ENCODE measurements at places on chromosomes 11 and 22.

DNA sequence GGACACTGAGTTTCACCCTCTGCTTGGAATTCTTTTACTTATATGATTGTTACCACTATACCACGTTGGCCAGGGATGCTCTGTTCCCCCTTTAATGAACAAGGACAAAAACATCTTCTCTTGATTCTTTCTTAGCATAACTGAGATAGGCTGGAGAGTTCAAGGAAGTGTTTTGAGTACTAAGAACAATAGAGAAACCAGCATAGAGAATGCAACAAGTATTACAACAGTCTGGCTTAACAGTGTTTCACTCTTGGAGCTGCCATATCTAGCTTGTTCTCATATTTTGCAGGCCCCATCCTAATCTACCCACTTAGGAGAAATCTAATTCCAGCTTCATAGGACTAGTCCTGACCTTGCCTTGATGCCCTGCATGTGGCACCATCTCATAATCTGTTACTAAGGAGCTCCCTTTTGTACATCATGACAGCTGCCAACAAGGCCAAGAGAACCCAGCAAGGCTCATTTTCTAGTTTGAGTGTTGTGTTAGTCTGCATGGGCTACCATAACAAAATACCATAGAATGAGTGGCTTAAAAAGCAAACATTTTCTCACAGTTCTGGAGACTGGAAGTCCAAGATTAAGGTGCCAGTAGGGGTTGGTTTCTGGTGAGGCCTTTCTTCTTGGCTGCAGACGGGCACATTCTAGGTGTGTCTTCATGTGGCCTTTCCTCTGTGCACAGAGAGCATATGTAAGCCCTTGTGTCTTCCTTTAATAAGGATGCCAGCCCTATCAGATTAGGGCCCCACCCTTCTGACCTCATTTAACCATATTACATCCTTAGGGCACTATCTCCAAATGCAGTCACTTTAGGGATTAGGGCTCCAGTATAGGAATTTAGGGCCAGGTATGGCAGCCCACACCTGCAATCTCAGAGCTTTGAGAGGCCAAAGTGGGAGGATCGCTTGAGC, 37.8 kb downstream of the PACS1 start:
- H3K4me3 ChIP-seq: no peak overlapping the region
- H3K4me1 ChIP-seq: peaks cover 12% of the 10 kb centered on the region
- H3K36me3 ChIP-seq: no peaks in the 10 kb centered on the region
- H3K27ac ChIP-seq: no peak overlapping the region
- no peaks in the 10 kb centered on the region for H3K27me3 ChIP-seq

DNA sequence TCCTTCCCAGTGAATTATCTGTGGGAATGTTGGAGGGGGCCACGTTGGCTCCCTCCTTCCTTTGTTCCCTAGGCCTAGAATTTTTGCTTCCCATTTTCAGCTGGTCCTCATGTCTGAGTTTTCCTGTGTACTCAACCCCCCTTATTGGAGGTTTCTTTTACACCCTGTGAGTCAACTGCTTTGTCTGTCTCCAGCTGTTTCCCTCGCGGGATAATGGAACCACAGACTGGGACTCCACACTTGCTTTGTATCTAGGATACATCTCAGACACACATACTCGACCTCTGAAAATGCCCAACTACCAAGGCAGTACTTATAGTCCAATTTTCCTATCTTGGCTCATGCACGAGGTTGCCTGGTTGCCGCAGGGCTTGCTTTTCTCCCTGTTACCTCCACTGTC, 352.7 kb upstream of the MPPED2 start:
- no peak overlapping the region for H3K27ac ChIP-seq
- H3K27me3 ChIP-seq: no peaks in the 10 kb centered on the region

GRCh38 chr11:106961048-106961447, 57.2 kb downstream of the GUCY1A2 start:
- peak; percentile 42 for DNase-seq
- H3K4me3 ChIP-seq: no peak overlapping the region
- H3K27ac ChIP-seq: no peak overlapping the region
- no peaks in the 10 kb centered on the region for H3K27me3 ChIP-seq

- peaks cover 6% of the 10 kb centered on the region for H3K4me1 ChIP-seq
- no peak overlapping the region for H3K27ac ChIP-seq
- no peaks in the 10 kb centered on the region for H3K36me3 ChIP-seq
- no peaks in the 10 kb centered on the region for H3K27me3 ChIP-seq
These were observed 4.6 kb downstream of the NUMA1 start for GRCh38 chr11:72075756-72076155.

- H3K4me1 ChIP-seq: peaks cover 1% of the 10 kb centered on the region
- H3K27me3 ChIP-seq: no peaks in the 10 kb centered on the region
- no peaks in the 10 kb centered on the region for H3K36me3 ChIP-seq
- H3K4me3 ChIP-seq: no peak overlapping the region
- H3K27ac ChIP-seq: peak overlapping the region; percentile 30
These were observed 35.8 kb downstream of the MAML2 start for GRCh38 chr11:96306933-96307775.

GRCh38 chr11:102157219-102157618, 47.0 kb downstream of the YAP1 start:
- H3K27me3 ChIP-seq: no peaks in the 10 kb centered on the region
- H3K36me3 ChIP-seq: no peaks in the 10 kb centered on the region
- no peak overlapping the region for H3K4me3 ChIP-seq
- no peaks in the 10 kb centered on the region for H3K4me1 ChIP-seq
- no peak for DNase-seq

DNA sequence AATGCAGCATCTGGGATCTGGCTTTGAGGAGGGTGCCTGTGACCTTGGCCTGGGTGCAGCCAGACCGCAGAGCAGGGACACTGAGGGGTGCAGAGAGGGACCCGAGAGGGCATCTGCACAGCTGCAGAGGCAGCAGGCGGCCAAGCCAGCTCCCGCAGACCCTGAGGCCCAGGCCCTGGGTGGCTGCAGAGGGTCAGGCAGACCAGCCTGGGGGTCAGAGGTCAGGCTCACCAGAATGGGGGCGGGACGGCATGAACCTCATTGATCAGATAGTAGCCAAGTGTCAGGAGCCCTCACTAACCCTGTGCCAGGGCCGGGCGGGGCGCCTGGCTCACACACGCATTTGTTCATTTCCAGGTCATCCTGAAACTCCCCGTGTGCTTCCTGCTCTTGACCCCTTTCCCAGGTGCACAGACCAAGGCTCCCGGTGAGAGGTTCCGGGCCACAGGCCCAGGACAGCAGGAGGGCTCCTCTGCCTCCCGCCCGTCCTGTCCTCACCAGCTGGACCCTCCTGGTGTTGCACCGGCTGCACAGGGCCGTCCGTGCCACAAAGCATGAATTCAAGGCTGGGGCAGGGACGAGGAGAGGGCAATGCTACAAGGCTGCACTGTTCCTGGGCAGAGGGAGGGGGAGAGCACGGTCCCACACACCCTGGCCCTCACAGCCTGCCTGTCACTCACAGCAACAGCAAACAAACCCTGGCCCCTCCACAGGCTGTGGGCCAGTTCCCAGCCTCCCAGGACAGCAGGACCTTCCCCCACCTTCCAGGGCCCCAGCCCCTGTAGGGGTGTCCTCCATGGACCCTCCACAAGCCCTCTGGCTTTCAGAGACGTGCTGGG, 3.3 kb downstream of the RTN4R start:
- H3K36me3 ChIP-seq: no peaks in the 10 kb centered on the region
- no peak overlapping the region for H3K27ac ChIP-seq
- DNase-seq: no peak
- no peaks in the 10 kb centered on the region for H3K27me3 ChIP-seq
- no peak overlapping the region for H3K4me3 ChIP-seq
- H3K4me1 ChIP-seq: no peaks in the 10 kb centered on the region

DNA sequence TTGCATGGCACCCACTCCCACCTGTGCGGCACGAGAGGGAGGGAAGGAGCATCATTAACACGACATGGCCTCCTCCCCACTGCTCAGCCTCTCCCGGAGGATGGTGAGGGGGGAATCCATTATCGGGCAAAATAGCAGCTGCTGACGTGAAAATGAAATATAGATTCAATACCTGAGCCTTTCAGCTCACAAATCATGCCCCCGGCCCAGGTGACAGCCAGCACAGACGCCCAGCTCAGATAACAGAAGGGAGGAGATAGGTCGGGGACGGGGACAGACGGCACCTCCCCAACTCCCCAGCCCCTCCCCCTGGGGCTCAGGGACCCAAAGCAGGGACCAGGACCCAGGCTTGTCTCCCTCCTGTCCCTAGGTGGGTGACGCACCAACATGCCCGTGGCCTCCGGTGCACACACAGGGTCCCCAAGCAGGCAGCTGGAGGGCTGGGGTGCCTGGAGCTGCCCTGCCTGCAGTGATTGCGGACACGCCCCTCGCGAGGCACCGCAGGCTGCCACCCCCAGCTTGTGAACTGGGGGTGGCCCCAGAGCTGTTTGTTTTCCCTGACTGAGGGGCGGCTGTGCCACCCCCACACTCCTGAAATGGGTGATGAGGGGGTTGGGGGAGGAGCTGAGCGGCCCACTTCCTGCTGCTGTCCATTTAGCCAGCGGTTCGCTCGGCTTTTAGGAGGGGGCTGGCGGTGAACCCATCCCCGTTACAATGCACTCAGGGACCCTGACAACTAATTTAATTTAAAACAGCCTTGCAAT, 31.7 kb downstream of the FLRT1 start:
- H3K4me3 ChIP-seq: no peak overlapping the region
- no peaks in the 10 kb centered on the region for H3K36me3 ChIP-seq
- peaks cover 3% of the 10 kb centered on the region for H3K4me1 ChIP-seq
- no peak overlapping the region for H3K27ac ChIP-seq
- DNase-seq: no peak

DNA sequence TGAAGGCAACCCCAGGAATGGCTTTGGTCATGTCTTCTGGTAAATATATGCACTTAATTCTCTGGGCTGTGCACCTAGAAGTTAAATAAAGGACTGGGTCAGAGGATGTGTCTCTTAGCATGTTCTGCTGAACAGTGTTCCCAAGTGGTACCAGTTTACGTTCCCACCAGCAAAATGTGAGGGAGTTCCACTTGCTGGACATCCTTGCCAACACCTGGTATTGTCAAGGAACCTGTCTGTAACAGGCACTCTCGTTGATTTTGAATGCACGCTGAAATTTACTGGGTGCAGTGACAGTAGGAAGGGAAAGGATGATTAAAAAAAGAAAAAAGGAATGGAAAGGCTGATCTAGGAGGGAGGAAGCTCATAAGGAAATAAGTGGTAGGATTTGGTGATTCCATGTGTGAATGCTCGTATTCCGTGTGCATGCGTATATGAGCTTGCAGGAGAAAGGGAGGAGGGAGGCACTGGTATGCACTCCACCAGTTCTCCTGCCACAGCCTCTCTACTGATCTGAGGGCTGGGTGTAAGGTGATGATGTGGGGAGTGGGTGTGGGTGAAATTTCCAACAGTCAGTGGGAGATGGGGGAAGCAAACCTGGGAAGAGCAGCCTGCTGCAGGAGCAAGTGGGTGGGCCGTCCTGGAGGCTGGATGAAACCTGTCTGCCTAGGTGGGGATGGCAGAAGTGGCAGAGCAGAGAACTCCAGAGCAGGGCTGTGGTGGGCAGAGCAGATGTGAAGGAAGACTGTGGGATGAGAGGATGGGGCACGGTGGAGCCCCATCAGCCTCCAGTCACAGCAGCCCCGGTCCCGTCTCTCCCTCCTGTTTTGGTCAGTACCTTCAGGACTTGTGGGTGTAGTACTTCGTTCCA, 15.0 kb downstream of the MED15 start:
- H3K4me3 ChIP-seq: no peak overlapping the region
- H3K36me3 ChIP-seq: peaks cover 2% of the 10 kb centered on the region
- H3K4me1 ChIP-seq: peaks cover 3% of the 10 kb centered on the region
- no peaks in the 10 kb centered on the region for H3K27me3 ChIP-seq
- no peak for DNase-seq

DNA sequence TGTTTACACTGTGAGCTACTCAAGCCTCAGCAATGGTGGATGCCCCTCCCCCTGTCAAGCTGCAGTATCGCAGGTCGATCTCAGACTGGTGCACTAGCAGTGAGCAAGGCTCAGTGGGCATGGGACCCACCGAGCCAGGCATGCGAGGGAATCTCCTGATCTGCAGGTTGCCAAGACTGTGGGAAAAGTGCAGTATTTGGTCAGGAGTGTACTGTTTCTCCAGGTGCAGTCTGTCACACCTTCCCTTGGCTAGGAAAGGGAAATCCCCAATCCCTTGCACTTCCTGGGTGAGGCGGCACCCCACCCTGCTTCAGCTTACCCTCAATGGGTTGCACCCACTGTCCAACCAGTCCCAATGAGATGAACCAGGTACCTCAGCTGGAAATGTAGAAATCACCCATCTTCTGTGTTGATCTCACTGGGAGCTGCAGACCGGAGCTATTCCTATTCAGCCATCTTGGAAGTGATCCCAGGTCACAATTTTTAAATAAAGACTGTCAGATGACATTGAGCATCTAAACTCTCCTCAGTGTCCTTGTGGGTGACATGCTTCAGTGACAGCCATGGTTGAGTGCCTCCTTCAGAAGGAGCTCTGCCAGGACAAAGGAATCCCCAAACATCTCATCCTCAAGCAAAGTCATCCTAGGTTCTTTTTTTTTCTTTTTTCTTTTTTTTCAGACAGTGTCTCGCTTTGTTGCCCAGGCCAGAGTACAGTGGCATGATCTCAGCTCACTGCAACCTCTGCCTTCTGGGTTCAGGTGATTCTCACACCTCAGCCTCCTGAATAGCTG, 10.8 kb downstream of the SLC22A24 start:
- no peaks in the 10 kb centered on the region for H3K27me3 ChIP-seq
- H3K27ac ChIP-seq: no peak overlapping the region
- H3K4me1 ChIP-seq: no peaks in the 10 kb centered on the region
- H3K36me3 ChIP-seq: no peaks in the 10 kb centered on the region
- no peak overlapping the region for H3K4me3 ChIP-seq
- DNase-seq: no peak

DNA sequence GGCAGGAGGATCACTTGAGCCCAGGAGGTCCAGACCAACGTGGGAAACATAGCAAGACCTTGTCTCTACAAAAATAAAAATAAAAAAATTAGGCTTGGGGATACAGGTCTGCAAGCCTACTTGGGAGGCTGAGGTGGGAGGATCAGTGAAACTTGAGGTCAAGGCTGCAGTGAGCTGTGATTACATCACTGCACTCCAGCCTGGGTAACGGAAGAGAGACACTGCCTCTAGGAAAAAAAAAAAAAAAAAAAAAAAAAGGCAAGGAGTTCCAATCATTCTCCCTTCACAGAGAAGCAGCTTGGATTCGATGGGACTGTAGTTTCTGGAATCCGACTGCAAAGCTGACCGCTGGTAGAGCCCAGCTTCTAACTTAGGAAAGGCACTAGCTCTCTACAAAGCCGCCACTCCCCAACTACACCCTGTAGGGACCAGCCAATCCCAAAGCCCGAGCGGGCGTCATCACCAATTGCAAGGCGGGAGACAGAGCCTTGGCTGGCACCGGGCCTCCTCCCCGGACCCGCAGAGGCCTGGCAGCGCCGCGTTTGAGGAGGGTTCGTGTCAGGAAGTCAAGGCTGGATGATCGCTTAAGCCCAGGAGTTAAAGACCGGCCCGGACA, 716 bp upstream of the DDB2 start:
- H3K27me3 ChIP-seq: no peaks in the 10 kb centered on the region
- peak overlapping the region; percentile 33 for H3K27ac ChIP-seq
- DNase-seq: peak; percentile 94
